AML-193 (cell line): ENCODE measurements at places on chromosomes 5 and 9.

DNA sequence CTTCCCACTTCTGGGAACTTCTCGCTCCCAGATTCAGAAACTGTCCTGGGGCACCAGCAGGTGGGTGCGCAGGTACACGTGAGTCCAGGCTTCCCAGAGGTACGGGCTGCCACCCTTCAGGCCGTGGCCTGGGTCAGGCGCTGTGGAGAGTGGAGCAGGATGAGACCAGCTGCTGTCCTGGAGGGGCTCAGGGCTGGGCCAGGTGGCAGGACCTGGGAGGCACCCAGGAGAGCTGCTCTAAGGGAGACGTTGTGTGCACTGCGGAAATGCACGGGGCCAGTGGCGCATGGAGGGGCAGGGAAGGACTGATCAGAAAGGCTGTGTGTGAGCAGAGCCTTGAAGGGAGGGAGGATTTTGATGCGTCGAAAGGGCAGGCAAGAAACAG lies 135.1 kb upstream of the PHYKPL start:
- DNase-seq = no peak

GRCh38 chr5:164298165-164298564 lies 792.7 kb downstream of the MAT2B start:
- DNase-seq = no peak

- no peak for DNase-seq
These were observed 120.3 kb downstream of the SYK start for GRCh38 chr9:90921969-90922368.

GRCh38 chr9:113985968-113986585 lies 92.0 kb downstream of the AMBP start:
- DNase-seq = no peak

GRCh38 chr5:116280149-116280803 lies 195.5 kb downstream of the COMMD10 start:
- no peak for DNase-seq

DNA sequence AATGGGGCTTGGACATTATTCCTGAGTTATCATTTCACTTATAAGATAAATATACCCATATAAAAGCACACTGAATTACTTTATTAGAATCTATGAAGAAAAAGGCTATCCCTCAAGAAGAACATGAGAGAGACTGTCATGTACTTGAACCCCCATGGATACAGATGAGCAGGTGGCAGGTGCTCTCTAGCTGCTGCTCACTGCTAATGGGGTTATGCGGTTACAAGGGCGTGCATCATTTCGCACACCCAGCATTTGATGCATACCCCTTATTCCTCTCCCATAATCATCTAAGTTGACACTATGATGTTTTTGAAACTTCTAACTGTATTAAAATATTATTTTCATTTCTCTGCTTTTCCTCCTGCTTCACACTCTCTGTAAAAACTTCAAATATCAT lies 16.4 kb downstream of the ITK start:
- DNase-seq = no peak
